NCI-H69 (cell line): ENCODE measurements at places on chromosomes 12 and 14.

DNA sequence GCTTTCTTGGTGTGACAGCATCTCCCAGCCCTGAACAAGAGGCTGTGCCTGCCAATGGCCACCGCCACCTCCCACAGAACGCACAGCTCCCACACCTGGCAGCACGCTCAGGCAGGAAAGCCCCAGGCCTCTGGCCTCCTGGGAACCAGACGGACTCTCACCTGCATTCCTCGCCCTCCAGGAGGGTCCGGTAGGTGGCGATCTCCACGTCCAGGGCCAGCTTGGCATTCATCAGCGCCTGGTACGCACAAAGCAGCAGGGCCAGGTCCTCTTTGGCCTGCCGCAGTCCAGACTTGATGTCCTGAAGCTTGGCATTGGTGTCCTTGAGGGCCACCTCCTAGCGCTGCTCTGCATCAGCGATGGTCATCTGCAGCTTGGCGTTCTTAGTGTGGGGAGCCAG lies 12.1 kb upstream of the KRT77 start:
- no peak for DNase-seq

DNA sequence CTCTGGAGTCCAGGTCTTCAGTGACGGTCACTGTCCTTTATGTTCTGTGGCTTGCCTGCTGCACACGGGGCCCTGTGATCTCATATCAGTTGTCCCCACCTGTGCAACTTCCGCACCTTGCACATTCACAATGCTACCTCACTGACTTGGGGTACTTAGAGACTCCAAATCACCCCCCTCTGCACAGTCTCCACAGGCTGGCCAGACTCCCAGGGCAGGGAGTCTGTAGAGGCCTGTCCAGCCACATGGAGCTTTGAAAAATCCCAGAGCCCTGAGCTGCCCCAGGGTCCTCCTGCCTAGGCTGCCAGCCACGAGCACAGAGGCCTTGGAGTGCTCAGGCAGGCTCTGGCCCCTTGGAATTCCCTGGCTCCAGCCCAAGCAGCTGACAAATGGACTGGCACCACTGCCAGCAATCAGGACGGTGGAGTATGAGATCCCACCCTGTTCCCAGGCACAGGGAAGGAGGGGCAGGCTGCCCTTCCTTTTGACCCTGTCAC lies 26.4 kb downstream of the CMKLR1 start:
- DNase-seq, result no peak

- DNase-seq, result no peak
These were observed 52.2 kb downstream of the CHST11 start for GRCh38 chr12:104508752-104509446.

DNA sequence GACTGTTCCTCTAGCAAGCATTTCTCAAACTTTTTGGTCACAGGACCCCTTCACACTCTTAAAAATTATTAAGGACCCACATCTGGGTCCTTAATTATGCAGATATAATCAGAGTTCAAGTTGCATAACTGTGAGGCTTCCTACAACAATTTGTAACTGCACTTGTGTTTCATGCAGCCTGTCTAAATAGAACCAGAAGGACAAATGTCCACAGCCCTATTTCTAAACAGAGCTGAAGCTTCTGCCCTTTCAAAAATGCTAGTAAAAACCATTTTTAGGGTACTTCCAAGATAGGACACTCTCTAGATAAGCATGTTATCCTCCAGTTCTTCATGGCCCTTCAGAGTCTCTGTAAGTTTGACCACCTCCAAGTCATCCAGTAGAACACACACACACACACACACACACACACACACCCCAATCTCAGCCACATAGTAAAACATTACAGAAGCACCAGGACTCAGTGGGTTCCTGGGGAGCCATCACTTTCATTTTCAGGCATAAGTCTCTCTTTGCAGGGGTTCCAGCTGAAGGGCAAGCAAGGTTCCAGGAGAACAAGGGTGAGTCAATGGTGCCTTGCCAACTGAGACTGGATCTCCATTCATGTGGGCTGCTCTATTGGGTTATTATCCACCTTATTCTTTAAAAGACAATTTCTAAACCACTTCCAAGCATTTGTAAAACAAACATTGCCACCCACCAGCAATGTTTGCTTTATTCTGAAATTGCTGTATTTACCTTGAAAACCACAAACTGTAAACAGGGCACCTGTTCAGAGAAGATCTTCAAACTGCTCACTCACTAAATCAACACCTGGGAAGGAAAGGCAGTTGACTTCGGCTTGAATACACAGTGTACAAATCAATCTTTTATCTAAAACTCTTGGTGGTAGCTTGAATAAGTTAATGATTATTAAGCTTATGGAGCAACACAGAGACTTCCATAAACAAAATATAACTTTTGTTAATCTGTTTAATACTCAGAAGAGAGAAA lies 64.1 kb downstream of the ITPR2 start:
- peak; percentile 75 for DNase-seq

DNA sequence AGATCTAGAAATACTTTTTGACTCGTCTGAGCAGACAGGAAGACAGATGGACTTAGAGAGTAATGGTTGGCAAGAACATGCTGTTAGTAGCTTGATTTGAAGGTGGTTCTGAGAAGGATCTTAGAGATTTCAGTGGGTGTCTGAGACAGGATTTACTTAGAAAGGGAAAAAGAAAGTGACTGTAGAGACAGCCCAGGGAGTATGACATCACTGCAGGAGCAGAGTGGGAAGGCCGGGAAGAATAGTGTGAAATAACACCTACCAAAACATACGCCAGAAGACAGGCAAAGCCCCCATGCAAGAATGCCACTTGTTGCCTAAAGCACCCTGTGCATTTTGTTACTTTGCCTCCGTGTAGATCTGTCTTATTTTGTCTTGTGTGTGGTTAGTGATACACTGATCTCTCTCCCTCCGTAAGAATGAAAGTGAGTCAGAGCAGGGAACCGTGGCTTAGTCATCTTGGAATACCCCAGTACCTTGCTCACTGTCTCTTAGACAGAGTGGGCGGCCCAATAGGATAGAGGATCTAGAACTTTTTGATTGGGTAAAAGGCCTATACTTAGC lies 161.3 kb upstream of the IFNG-AS1 start:
- peak; percentile 9 for DNase-seq

GRCh38 chr12:54222609-54223008 lies 33.8 kb upstream of the SMUG1 start:
- DNase-seq, result no peak

DNA sequence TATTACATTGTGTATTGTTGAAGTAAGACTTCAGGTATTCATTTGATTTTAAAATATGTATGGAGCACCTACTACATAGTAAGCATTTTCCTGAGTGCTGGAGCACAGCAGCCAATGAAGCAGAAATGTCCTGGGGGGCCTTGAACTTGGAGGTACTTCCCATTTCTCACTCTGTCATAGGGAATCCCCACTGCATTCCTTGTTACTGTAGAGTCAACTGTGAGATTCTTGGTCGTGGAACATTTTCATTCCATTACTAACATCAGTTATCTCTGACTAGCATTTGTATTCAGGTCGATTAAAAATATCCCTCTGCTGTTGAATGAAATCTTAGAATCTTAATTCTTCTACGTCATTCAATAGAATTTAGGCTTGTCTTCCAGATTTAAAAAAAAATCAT lies 66.7 kb downstream of the PDE3A start:
- no peak for DNase-seq

DNA sequence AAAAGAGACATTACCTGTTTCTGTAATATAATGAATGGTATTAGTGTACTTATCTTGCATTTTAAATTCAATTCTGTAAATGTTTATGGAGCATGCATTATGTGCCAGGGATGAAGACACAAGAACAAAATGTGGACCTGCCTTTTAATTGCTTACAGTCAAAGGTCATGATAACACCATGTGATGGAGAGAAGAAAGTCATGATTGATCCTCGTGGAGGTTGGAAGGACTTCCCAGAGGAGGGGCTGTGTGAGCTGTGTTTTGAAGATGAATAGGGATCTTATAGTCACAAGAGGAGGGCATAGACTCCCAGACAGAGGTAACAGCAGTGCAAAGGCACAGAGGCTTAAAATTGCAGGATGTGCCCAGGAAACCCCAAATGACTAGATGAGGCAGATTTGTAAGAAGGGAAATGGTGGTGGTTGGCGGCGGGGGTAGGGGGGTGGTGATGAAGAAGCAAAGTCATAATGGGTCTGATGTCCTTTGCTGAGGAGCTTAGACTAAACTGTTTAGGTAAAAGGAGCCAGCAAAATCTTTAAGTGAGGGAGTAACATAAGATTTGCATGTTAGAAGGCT lies 151.5 kb downstream of the PRKCH start:
- no peak for DNase-seq

GRCh38 chr12:19792028-19792427 lies 352.7 kb downstream of the AEBP2 start:
- no peak for DNase-seq

GRCh38 chr12:27840229-27840999 lies 60.4 kb upstream of the MANSC4 start:
- no peak for DNase-seq

DNA sequence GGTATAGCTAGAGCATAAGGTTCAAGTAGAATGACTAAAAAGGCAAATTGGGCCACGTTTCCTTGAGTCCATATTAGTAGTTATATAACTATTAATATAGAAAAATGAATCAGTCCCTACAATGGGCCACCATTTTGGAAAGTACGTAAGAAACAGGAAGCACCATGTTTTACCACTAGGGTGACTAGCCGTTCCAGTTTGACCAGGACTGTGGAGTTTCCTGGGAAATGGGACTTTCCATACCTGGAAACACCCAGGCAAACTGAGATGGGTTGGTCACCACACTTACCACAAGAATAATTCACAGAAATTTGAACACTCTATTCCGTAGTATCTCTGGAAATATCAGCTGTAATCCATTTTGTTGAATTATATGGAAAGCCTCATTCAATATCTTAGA lies 2.1 kb upstream of the MAGOHB start:
- DNase-seq, result no peak

- no peak for DNase-seq
These were observed 50.0 kb upstream of the EVL start for GRCh38 chr14:100015251-100015655.

DNA sequence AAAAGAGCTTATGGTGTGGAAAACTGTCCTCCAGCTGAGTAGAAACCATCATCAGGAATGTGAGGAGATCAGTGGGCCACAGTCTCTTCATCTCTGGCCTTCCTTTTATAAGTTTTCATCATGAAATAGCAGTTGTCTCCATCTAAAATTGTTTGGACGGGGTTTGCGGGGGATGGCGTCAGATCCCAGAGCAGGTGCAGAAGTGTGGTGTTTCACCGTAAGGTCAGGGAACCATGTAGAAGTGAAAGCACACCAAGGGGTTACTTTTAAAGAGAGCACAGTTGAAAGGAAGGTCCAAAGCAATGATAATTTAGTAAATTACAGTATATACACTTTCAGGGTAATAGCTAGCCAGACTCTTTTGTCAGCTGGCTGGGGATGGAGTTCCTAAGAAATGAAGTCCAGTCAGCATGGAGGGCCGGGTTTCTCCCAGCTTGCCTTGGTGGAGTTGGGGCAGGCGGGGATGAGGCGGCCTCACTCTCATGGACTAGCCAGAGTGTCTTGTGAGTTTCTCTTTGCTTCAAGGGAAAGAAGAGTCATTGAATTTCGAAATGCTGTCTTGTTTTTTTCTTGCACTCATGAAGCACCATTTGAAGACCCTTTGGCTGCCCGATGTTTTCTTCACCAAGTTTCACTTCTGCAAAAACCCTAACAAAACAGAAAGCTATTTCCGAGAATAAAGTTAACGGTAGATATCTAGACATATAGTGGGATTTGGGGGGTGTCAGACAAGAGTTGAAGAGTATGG lies 100.6 kb downstream of the ETV6 start:
- DNase-seq, result no peak

- peak; percentile 83 for DNase-seq
These were observed 89.5 kb downstream of the ALX1 start for GRCh38 chr12:85369365-85370154.
